ENCODE measurements at places on chromosomes 2 and 18.

DNA sequence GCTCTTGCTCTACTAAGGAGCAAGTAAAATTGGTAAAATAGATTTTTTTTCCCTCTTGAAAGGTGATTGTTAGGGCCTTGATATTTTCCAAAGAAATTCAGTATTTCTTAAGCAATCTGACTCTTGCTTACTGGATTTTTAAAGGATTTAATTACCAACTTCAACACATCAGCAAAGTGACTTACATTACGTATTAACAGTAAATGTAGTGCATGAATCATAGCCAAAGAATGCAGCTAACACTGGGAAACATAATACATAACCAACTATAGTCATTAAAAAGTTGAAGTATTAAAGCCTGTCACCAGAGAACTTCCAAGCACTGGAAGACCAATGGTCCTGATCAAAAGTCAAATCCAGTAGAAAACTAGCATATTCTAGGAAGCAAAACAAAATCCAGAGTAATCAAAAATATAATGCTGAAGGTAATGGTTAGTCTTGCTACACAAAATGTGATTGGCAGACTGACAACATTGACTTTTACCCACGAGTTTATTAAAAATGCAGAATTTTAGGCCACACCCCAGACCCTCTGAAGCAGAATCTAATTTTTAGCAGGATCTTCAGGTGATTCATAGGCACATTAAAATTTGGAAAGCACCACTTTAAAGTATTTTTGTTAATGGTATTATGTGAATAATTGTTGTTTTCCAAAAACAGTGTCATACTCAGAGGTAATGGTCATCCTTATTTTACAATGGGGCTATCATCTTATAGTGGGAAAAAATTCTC is 31.8 kb upstream of the CAVIN2 start:
- no peak for DNase-seq

GRCh38 chr2:63465633-63466032 is 122.6 kb downstream of the WDPCP start:
- DNase-seq = no peak

DNA sequence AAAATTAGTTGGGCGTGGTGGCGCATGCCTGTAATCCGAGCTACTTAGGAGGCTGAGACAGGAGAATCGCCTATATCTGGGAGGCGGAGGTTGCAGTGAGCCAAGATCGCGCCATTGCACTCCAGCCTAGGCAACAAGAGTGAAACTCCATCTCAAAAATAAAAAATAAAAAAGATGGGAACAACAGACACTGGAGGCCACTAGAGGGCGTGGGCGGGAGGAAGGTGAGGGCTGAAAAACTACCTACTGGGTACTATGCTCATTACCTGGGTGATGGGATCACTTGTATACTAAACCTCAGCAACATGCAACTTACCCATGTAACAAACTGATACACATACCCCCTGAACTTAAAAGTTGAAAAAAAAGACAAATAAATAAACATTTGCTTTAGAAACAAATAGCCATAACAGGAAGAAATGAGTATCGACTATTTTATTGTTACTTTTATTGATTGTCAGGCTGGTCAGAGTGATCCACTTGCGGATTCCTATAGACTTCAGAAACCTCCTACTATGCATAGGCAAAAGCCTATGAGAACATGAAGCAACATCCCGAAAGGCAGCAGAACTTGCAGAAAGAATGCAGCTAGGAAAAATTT is 61.0 kb downstream of the TMEM163 start:
- peak; percentile 14 for DNase-seq

- DNase-seq = no peak
Measured at GRCh38 chr2:101698844-101699754, 1.6 kb downstream of the MAP4K4 start.

DNA sequence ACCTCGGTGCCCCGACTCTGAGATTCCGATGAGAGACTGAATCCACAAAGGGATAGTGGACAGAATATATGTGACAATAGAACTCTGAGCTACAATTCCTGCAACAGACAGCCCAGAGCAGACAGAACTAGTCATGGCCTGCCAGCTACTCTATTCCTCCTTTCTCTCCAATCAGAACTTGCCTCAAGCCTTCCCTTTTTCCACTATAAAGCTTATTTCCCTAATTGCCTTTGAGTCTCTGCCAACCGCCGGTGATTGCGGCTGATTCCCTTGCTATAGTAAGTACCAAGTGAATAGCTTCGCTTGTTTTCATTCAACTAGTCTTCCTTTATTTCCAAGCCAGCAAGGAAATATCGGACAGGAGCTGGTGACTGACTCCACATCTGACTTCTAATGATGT is 96.8 kb downstream of the DSC3 start:
- DNase-seq = no peak

DNA sequence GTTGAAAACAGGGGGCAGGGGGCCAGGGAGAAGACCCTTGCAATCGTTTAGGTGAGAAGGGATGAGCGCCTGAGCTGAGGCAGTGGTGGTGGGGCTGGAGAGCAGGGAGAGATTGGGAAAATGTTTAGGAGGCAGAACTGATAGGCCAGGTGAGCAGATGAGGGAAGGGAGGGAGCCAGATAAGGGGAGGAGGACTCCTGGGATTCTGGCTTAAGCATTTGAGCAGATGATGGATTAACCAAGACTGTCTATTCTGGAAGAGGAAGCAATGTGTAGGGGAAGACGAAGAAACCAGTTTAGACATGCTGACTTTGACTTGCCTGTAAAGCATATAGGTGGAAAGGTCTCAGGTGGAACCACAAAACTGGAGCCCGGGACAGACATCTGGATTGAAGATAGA is 49.9 kb upstream of the ASPRV1 start:
- no peak for DNase-seq

GRCh38 chr18:10074110-10074509 is 160.3 kb downstream of the VAPA start:
- DNase-seq = no peak

GRCh38 chr2:55917117-55917516 is 6.5 kb downstream of the EFEMP1 start:
- DNase-seq = peak; percentile 58

- no peak for DNase-seq
Measured at GRCh38 chr2:181172676-181173075, 192.3 kb downstream of the UBE2E3 start.

GRCh38 chr2:164523009-164523408 is 98.3 kb downstream of the GRB14 start:
- no peak for DNase-seq

- no peak for DNase-seq
Measured at GRCh38 chr18:48601343-48601742, 62.5 kb downstream of the CTIF start.

- peak; percentile 58 for DNase-seq
Measured at GRCh38 chr18:34224423-34225217, at the start of gene NOL4. Gene NOL4 (minus strand): TSS chr18:34224913. CDS start chr18:34223253, 1,660 bp downstream.

GRCh38 chr2:232592772-232593395 is 40.5 kb upstream of the EFHD1 start:
- DNase-seq = no peak

GRCh38 chr2:227179988-227180685 is 15.7 kb downstream of the COL4A3 start:
- DNase-seq = no peak

DNA sequence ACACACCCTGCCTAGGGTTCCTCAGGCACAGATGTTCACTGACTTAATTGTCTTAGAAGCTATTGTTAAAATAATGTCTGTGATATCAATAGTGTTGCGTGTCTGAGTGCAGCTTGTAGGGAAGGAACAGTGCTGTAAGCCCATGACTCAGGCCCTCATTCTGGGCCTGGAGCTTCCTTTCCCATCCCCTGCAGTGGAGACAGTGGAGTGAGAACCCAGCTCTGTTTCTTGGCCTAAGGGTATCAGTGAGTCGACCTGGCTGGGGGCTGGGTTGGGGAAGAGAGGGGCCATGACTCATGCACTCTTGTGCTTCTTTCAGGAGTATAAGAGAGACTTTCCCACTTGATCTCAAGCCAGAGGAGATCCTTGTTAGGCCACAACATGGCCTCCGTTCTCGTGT is 106.8 kb downstream of the HRH4 start:
- no peak for DNase-seq

- DNase-seq = no peak
Measured at GRCh38 chr2:208502288-208502687, 95.7 kb downstream of the PTH2R start.

DNA sequence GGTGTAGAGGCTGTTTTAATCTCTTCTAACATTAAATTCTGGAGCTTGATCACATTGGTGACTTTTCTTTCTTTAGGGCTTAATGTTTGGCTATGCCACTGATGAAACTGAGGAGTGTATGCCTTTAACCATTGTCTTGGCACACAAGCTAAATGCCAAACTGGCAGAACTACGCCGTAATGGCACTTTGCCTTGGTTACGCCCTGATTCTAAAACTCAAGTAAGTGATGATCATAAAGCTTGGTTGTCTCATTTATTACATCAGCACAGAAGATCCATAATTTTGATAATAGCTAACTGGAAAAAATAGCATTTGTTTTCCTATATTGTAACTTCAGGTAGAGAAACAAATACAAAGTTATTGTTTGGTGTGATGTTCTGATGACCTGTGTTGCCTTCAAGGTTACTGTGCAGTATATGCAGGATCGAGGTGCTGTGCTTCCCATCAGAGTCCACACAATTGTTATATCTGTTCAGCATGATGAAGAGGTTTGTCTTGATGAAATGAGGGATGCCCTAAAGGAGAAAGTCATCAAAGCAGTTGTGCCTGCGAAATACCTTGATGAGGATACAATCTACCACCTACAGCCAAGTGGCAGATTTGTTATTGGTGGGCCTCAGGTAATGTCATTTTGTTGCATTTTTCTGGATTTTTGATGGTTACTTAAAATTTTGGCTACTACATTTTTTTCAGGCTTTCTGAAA is 2.9 kb downstream of the MAT2A start:
- DNase-seq = no peak

DNA sequence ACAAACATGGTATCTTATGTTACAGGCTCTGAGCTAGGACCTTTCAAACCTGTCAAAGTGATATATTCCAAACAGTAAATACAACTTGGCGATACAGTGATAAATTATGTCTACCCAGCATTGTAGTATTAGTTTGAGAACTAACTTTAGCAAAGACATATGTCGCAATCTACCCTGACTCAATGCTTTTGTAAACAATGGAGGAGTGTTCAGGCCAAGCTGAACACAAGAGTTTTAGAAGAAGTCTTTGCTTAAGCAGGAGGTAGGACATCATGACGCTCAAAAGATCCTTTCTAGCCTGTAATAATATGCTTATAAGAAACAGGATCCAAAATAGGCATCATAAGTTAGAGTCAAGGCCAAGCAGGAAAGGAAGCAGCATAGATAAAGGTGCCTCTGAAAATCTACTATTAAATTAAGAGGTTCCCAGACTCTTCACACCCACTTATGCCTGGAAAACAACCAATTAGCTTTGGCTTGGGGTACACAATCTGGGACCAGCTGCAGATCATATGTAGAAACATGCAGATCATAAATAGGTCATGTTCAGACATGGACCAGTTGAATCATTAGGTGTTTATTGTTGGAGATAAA is 132.5 kb downstream of the CSRNP3 start:
- DNase-seq = no peak

- DNase-seq = no peak
Measured at GRCh38 chr2:172308253-172308935, 119.0 kb upstream of the ITGA6 start.

DNA sequence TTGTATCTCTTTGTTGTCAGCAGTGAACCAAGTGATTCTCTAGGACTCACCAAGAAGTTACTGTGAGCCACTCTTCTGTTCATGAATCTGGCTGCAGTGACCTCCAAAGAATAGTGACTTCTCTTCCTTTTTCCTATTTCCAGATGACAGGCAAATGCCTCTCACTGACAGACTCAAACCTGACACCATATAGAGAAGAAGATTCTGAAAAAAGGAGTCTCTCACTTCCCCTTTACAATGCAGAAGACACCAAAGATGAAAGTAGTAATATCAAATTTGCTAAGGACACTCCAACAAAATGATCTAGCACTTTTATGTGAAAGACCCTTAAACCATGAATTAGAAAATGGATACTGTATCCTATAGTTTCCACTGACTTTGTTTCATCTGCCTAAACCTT is 44.4 kb upstream of the SETBP1 start:
- DNase-seq = no peak

- no peak for DNase-seq
Measured at GRCh38 chr2:73931531-73932500, 5.1 kb downstream of the DGUOK start.
